ENCODE measurements at places on chromosomes 6 and 20. TPM values are rescaled to one million over a fixed set of nuclear protein-coding genes. Genes with fewer than 3 reads are reported as not detected.

DNA sequence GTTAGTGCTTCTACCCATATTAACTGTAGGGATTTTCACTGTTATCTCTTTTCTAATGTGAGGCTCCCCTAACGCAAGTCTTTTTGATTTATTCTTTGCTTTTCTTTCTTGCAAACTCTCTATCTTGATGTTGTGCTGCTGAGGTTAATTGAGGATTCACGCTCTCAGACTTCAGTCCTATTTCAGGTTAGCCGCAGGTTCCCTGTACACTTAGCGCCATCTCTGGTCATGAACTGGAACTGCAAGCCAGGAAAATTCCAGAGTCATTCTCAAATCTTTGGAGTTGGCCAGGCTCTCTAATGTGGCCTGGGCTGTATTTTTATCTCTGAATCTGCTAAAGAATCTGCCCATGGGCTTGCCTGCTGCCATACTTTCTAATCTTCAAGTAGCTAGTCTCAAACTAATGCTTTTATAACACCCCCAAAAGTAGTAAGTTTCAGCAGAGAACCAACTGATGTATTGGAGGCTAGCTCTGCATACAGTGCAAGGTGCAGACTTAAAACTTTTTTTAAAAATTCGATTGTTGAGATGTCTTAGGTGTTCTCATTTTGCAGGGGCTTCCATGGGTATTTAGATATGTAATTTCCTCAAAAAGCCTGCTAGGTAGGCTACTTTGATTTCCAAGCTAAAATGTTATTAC is 91.1 kb upstream of the OPRM1 start:
- no peaks in the 10 kb centered on the region for H3K4me1 ChIP-seq
- H3K27ac ChIP-seq = no peak overlapping the region
- DNase-seq = no peak
- H3K36me3 ChIP-seq = no peaks in the 10 kb centered on the region
- H3K27me3 ChIP-seq = no peaks in the 10 kb centered on the region

GRCh38 chr6:140095532-140095931 is 721.1 kb upstream of the CITED2 start:
- H3K27ac ChIP-seq = no peak overlapping the region
- no peaks in the 10 kb centered on the region for H3K27me3 ChIP-seq
- no peak overlapping the region for H3K4me3 ChIP-seq
- H3K36me3 ChIP-seq = no peaks in the 10 kb centered on the region

Gene LGSN
- not detected for total RNA-seq

Gene INSM1
- 0.08 TPM for total RNA-seq

DNA sequence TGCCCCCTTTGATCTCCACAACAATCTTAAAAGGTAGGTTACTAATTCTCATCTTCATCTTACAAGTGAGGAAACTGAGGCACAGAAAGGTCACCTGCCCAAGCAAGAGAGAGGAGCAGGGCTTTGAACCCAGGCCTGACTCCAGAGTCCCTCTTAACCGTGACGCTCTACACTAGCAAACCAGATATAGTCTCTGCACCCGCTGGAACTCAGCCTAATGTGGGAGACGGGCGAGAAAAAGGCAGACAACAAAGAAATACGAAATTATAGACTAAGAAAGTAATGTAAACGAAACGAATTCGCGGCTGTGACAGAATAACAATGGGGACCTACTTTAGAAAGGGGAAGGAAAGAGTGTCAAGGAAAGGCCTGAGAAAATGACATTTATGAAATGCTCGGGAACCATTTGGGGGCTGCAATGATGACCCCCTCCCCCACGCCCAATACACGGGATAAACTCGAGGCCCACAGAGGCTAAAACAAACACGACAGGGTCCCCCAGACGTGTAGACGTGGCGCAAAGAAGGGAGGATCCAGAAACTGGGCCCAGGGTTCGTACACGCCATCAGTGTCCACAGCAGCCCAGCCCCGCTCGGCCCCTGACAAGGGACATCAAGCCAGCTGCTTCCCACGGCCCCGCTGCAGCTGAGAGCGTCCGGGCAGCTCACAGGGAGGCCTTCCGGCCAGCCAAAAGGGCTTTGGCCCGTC is 637 bp downstream of the TRPC4AP start:
- peak; percentile 90 for DNase-seq
- H3K27me3 ChIP-seq = no peaks in the 10 kb centered on the region
- H3K4me3 ChIP-seq = peak overlapping the region; percentile 82
